ENCODE measurements at places on chromosomes 7 and 10.

GRCh38 chr10:103980288-103980906, 13.5 kb downstream of the SLK start:
- no peak for DNase-seq

DNA sequence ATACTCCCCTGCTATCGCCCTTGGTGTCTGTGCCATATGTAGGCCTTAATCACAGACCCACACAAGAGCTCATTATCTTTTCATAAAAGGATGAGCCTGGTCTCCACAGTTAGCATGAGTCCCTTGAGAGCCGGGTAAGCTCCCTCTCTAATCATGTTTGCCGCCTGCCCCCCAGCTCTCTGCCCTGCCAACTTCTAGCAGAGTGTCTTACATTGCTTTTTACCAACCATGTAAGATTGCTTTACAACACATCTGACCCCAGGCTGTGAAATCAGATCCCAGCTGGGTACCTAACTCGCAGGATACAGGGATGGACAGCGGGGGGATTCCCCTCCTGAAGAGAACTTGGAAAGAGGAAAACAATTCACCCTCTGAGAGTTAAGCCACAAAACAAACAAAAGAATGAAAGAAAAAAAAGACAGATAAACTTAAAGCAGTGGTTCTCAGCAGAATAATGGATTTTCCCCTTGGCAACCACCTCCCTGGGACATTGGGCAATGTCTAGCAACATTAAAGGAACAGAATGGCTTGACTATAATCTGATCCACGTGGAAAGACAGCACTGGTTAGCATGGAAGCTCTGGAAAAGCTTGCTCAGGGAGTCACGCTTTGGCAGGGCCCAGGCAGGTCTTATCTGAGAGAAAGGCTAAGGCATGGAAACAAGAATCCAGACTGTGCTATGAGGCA, 39.4 kb upstream of the ATOH7 start:
- DNase-seq = no peak

DNA sequence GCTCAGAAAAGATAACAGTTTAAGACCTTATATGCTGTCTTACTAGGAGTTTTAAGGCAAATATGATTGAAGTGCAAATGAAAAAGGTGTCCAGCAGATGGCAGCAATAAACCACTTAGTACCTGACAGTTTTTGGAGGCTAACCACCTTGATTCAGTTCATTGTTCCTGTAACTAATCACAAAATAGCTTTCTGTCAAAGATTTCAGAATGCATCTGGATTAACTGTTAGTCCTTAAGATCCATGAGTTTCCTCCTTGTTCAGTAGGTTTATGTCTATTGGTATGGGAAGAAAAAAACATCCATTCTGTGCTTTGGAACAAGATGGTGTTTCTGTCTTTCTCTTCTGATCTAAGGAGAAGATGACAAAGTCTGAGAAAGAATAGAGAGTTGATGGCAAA, 46.6 kb downstream of the CCSER2 start:
- DNase-seq = peak; percentile 74

DNA sequence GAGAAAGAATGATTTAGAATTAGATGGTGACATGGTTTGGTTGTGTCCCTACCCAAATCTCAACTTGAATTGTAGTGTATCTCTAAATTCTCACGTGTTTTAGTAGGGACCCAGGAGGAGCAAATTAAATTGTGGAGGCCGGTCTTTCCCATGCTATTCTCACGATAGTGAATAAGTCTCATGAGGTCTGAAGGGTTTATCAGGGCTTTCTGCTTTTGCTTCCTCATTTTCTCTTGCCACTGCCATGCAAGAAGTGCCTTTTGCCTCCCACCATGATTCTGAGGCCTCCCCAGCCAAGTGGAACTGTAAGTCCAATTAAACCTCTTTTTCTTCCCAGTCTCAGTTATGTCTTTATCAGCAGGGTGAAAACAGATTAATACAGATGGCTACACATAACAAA, 167.4 kb upstream of the SVIL start:
- DNase-seq = no peak

DNA sequence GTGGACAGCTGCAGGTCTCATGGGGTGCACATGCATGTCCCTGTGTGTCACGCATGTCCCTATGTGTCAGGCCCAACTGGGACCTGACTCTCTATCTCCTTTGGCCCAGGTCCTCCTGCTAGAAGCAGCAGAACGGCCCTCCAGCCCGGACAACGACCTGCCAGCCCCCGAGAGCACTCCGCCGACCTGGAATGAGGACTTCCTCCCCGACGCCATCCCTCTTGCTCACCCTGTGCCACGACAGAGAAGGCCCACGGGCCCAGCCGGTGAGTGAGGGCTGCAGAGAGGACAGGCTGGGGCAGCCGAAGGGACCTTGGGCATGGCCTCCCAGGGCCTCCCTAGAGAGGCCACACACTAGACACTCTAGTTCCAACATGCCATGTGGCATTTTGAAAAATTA, 89.3 kb downstream of the MYL10 start:
- no peak for DNase-seq

- peak; percentile 30 for DNase-seq
These were observed 47.5 kb upstream of the ADGRA1 start for GRCh38 chr10:133040198-133040597.

GRCh38 chr7:37392673-37393017, 56.0 kb downstream of the ELMO1 start:
- no peak for DNase-seq

GRCh38 chr7:84271543-84271942, 77.0 kb upstream of the SEMA3A start:
- DNase-seq = peak; percentile 13

- no peak for DNase-seq
These were observed 431.2 kb upstream of the AUTS2 start for GRCh38 chr7:69166979-69167516.

DNA sequence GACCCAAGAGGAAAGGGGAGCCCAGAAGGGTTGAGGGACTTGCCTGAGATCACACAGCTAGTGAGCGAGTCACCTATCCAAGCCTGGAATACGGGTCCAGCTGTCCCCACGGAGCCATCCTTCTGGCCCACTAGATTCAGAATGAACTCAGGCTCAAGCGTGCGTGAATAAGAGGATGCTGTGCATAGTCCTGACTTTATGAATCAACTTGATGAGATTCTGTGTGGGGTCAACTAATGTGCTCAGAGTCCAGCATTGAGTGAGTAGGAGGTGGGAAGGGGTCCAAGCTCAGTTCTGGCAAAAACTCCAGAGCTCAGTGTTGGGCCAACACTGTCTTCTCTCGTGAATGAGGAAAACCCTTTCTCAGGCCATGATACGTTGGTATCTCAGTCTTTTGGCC, 41.4 kb downstream of the CAMK1D start:
- no peak for DNase-seq

DNA sequence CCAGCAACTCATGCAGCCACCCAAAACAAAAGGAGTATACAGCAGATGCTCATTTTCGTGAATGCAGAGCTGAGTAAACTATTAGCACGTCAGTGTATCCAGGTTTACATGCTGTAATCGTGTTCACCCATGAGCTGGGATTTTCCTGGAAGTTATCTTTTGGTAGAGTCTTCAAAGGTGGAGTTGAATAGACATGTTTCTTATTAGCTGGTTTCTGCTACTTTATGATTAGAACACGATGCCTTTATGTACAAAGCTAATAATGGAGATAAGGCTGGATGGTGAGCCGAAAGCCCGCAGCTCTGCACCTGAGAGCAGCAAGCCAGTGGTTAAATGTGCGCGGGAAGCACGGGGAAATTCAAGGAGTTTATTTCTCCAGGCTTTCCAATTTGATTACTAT, 123.8 kb downstream of the ADARB2 start:
- no peak for DNase-seq

DNA sequence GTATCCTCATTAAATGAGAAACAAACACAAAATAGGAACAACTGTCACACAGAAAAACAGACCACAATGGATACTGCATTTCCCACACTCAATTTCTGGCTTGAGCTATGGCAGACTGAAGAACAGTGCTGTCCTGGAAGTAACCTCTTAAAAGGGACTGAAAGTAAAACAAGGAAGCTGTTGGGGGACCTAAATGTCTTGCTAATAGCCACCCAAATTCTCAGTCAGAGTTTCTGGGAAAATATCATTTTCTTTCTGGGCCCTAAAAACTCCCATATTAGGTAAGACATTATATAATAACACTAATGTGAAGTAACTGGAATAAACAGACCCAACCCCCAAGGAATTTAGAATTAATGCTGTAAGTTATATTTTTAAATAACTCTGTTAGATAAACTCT, 80.9 kb upstream of the TFEC start:
- DNase-seq = no peak

GRCh38 chr7:25117226-25118047, 7.6 kb downstream of the CYCS start:
- peak; percentile 86 for DNase-seq

DNA sequence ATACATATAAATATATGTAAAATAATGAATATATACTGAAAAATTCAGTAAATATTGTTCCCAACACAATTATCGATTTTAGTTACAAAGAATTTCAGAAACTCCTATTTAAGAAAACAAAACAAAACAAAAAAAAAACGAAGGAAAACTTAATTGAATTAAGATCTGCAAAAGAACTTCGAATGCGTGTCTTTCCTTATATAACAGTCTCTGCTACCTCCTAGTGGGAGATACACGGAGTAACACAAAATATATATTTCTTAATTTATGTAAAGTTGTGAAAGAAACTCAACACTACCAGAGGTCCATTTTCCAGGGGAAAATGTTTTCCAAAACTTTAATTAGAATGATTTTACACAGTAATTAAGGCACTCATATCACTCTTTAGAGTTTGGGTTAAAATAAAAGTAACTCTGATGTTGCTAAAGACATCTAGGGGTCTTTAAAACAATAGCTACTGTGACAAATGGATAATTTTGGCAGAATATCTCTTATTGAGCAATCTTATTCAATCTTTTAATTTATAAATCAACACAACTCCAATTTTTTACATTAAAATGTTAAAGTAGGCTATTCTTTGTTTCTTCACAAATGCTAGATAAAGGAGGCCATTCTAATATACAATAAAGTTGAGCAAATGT, 41.6 kb downstream of the NEBL start:
- DNase-seq = peak; percentile 45

DNA sequence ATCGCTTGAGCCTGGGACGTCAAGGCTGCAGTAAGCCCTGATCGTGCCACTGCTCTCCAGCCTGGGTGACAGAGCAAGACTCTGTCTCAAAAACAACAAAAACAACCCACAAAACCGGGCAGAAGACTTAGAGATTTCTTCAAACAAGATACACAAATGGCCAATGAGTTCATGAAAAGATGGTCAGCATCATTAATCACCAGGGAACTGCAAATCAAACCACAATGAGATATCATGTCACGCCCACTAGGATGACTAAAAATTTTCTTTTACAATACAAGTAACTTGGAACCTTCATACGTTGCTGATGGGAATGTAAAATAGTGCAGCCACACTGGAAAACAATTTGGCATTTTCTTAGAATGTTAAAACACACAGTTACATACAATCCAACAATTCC, 77.3 kb upstream of the GRID1 start:
- DNase-seq = no peak
